ENCODE measurements at places on chromosomes 11 and 22.

- H3K36me3 ChIP-seq: no peaks in the 10 kb centered on the region
- H3K4me1 ChIP-seq: peaks cover 14% of the 10 kb centered on the region
- H3K27ac ChIP-seq: no peak overlapping the region
- H3K4me3 ChIP-seq: no peak overlapping the region
- no peak for DNase-seq
- H3K27me3 ChIP-seq: 0 out of 2 replicates have a peak, but pooled peaks cover 2% of the 10 kb centered on the region
Measured at GRCh38 chr11:2380807-2381350, 3.8 kb downstream of the CD81 start.

DNA sequence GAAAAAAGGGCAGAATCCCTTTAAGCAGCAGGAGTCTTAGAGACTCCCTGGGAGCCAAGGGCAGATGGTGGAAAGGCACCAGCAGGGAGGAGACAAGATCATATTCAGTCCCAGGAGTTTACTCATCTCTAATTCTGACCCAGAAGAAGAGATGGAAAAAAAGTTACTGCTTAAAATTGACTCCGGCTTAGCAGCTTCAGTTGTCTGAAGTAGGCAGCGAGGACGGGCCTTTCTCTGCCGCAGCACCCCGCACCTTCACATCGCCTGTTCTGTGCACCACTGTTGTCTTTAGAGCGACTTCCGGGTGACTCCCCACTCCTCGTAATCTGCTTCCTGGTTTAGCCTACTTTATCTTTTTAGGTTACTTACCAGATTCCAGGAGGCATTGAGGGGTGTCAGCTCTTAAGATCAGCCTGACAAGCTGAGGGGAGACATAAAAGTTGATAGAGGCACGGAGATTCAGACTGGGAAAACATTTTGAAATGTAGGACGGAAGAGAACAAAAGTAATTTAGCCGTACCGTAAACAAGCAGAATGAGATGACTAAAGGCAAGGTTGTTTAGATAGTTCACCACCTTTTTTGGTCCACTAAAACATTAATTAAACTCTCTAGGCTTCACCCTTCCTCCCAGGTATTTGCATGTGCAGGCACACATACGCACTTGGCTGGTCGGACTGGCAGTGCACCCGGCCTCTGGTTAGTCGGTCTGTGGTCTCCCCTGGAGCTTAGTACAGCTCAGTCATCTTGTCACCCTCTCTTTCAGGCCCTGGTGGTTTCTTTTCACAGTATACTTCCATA is 74.3 kb downstream of the CECR2 start:
- H3K36me3 ChIP-seq: 0 out of 2 replicates have a peak, but pooled peaks cover 3% of the 10 kb centered on the region
- no peaks in the 10 kb centered on the region for H3K4me1 ChIP-seq
- no peak for DNase-seq
- no peak overlapping the region for H3K27ac ChIP-seq
- H3K4me3 ChIP-seq: no peak overlapping the region

DNA sequence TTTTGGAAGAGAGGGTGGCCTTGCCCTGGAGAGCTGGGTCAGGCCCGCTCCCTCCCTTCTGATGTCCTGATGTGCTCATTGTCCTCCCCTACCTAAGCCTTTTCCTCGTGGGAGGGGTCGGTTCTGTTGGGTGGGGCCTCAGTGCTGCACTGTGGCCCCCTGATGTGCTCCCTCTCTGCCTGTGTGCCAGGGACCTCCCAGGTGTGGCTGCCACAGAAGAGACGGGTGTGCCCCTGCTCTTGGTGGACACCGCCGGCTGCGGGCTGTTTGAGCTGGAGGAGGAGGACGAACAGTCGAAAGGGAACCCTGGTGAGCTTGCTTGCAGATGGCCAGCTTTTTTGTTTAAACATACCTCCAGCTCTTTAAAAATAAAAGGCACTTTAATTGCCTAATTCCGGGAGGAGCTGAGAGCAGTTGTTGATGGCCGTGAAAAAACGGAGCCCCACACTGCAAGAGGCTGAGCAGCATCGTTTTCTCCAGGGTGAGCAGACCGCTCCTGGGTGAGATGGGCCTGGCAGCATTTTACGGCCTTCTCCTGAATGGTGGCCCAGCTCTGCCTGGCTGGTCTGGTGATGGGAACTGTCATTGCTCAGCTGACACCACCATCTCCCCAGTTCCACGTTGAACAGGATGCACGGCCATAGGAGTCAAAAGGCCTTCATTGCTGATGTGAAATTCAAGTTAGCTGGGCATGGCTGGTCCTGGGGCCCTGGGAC is 30.1 kb downstream of the IGHMBP2 start:
- H3K27ac ChIP-seq: no peak overlapping the region
- no peak for DNase-seq
- no peaks in the 10 kb centered on the region for H3K27me3 ChIP-seq
- H3K4me1 ChIP-seq: no peaks in the 10 kb centered on the region

- no peaks in the 10 kb centered on the region for H3K36me3 ChIP-seq
- no peak for DNase-seq
- H3K27me3 ChIP-seq: no peaks in the 10 kb centered on the region
Measured at GRCh38 chr11:84549217-84549616, 1077.9 kb downstream of the DLG2 start.

- H3K4me1 ChIP-seq: no peaks in the 10 kb centered on the region
- no peaks in the 10 kb centered on the region for H3K36me3 ChIP-seq
- no peak for DNase-seq
- no peaks in the 10 kb centered on the region for H3K27me3 ChIP-seq
- H3K4me3 ChIP-seq: no peak overlapping the region
Measured at GRCh38 chr11:33208150-33208549, 46.9 kb upstream of the CSTF3 start.

- no peak overlapping the region for H3K4me3 ChIP-seq
- no peaks in the 10 kb centered on the region for H3K27me3 ChIP-seq
- no peaks in the 10 kb centered on the region for H3K4me1 ChIP-seq
- no peak overlapping the region for H3K27ac ChIP-seq
- DNase-seq: no peak
Measured at GRCh38 chr11:10275714-10276113, 18.3 kb downstream of the SBF2 start.

DNA sequence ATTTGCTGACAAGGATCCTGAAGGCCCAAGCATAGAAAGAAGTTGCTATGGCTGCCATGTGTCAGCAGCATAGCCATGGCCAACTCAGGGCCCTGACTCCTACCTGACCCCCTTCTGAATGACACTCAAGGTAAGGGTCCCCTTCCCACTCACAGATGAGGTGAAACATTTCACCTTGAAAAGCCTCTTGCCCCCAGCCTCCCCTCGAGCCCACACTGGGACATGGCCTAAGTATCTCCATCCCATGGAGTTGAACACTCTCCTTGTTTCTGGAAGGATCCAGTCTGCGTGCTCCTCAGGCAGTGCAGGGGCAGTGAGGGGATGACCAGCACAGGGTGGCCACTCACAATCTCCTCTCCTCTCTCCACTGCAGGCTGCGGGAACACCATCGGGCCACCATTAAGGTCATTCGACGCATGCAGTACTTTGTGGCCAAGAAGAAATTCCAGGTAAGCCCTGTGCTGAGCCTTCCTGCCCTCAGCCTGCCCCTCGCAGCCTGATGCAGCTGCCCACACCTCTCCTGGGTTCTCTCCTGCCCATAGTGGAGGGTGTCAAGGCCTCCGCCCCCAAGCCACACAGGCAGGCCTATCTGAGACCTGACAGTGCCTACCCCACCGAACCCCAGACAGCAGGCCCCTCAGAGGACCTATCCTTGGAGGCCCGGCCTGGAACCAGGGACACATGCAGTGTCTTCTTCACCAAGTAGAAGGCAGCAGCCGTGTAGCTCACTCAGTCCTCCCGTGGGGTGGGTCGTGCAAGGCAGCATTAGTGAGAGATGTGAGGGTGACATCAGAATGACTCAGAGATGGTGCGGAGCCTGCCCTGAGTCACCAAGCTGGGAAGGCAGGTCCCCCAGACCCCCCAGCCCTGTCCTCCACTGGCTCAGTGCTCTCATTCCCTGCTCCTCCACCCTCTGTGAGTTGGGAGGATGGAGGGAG is 68.9 kb upstream of the KCNQ1OT1 start:
- DNase-seq: no peak
- no peaks in the 10 kb centered on the region for H3K36me3 ChIP-seq
- H3K4me1 ChIP-seq: no peaks in the 10 kb centered on the region
- no peak overlapping the region for H3K27ac ChIP-seq

- H3K4me1 ChIP-seq: no peaks in the 10 kb centered on the region
- H3K36me3 ChIP-seq: no peaks in the 10 kb centered on the region
- peak overlapping the region; percentile 69 for H3K4me3 ChIP-seq
- H3K27ac ChIP-seq: no peak overlapping the region
Measured at GRCh38 chr11:119584193-119585042, 144.6 kb downstream of the NECTIN1 start.

All from H1 (cell line).